ENCODE measurements at places on chromosomes 7 and 10. TPM values are rescaled to one million over a fixed set of nuclear protein-coding genes. Genes with fewer than 3 reads are reported as not detected.

PHYHIPL gene
- total RNA-seq: 16.9 TPM

ACHE gene
- 10.5 TPM for total RNA-seq

AKR1E2 gene
- 37.0 TPM for total RNA-seq

ANXA8 gene
- 2.5 TPM for total RNA-seq

GRCh38 chr7:93047514-93048099 lies 70.2 kb downstream of the SAMD9 start:
- no peaks in the 10 kb centered on the region for H3K4me1 ChIP-seq
- H3K27me3 ChIP-seq: no peaks in the 10 kb centered on the region
- no peak overlapping the region for H3K4me3 ChIP-seq
- H3K36me3 ChIP-seq: no peaks in the 10 kb centered on the region

- no peaks in the 10 kb centered on the region for H3K4me1 ChIP-seq
- DNase-seq: no peak
- H3K36me3 ChIP-seq: no peaks in the 10 kb centered on the region
- H3K27me3 ChIP-seq: no peaks in the 10 kb centered on the region
- no peak overlapping the region for H3K4me3 ChIP-seq
These were observed 48.6 kb downstream of the CUL1 start for GRCh38 chr7:148747274-148747673.

- no peak overlapping the region for H3K4me3 ChIP-seq
- no peak for DNase-seq
- no peaks in the 10 kb centered on the region for H3K4me1 ChIP-seq
- no peaks in the 10 kb centered on the region for H3K27me3 ChIP-seq
- no peaks in the 10 kb centered on the region for H3K36me3 ChIP-seq
These were observed 43.3 kb downstream of the FRMPD2 start for GRCh38 chr10:48231178-48231577.

- peaks cover 25% of the 10 kb centered on the region for H3K4me1 ChIP-seq
- no peaks in the 10 kb centered on the region for H3K36me3 ChIP-seq
- no peaks in the 10 kb centered on the region for H3K27me3 ChIP-seq
These were observed 4.4 kb downstream of the LARP4B start for GRCh38 chr10:927131-927530.

DNA sequence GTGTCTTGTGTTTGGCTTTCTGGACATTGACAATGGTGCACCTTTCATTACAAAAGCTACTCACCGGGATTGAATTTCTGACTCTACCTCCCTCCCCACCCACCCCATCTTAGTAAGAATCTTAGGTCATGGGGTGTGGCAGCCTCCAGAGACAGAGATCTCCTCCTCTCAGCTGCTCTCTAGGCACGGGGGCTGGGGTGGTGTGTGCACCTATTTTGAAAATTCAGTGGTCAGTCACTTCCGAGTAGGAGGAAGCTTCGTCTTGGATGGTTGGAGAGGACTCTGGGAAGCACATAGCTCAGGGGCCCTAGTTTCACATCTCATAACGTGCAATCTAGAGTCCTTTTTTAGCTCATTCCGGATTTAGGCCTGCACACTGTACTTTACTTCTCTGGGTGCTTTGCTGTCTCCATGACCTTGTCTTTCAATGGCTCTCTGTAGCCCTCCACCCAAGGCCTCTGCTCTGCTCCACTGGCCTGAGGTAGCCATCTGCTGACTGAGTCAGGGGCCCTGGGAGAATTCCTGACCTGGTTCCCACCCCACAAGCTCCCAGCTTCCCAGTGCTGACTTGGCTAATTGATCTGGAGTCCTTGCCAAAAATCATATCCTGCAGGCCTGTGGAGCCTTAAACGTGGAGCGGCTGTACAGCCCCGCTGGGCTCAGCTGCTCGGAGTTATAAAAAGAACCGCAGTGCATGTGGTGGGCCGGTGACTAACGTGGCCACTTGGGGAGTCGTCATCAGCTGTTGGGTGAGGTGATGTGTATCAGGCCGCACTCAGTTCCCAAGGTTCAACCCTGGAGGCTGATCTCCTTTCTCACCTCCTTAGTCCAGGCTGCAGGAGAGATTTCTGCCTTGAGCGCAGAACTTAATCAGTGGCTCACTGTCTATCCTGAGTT lies 19.3 kb upstream of the ADAMTS14 start:
- DNase-seq: peak; percentile 59
- H3K36me3 ChIP-seq: no peaks in the 10 kb centered on the region
- no peaks in the 10 kb centered on the region for H3K27me3 ChIP-seq
- H3K4me1 ChIP-seq: peaks cover 4% of the 10 kb centered on the region
- H3K4me3 ChIP-seq: no peak overlapping the region

- H3K27me3 ChIP-seq: no peaks in the 10 kb centered on the region
- H3K4me3 ChIP-seq: no peak overlapping the region
- no peak overlapping the region for H3K27ac ChIP-seq
These were observed 18.4 kb upstream of the STEAP2 start for GRCh38 chr7:90192876-90193750.

DNA sequence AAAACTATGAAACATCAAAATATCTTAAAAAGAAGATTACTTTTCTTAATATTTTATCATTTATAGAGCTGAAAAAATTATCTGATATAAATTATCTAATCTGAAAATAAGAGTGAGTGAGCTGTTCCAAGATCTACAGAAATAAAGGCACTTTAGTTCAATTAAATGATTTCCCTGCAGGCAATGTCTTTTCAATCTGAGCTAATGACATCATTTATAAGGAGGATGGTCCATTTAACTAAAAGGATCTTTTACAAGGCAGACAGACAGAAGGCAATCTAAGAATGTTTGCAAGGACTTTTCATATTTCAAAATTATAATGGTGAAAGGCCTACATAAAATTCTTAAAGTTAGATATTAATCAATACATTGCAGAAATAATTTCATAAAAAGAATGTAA lies 71.8 kb downstream of the SKAP2 start:
- no peaks in the 10 kb centered on the region for H3K4me1 ChIP-seq
- no peaks in the 10 kb centered on the region for H3K27me3 ChIP-seq
- H3K4me3 ChIP-seq: no peak overlapping the region
- no peaks in the 10 kb centered on the region for H3K36me3 ChIP-seq

DNA sequence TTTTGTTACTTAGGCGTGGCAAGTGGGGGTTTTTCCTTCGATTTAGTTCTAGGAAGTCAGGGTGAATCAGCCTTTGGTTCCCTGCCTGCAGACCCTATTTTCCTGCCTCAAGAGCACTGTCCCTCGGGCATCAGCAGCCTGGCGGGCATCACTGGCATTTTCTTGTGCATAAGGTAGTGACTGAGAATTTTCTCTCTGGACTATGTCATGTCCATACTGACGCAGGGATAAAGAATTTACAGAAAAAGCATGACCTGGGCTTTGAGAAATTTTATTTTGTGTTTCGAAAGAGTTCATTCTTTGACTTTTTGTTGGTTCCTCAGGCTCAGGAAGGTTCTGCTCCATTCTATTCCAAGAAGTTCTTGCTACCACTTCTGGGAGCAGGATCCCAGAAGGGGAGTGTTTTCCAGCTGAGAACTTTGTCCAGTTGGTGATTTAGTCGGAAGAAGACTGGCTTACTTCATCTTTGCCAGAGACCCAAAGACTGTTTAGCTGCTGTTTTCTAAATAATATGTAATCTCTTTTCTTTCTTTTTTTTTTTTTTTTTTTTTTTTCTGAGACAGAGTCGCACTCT lies 213.9 kb upstream of the SH2B2 start:
- DNase-seq: no peak
- no peak overlapping the region for H3K27ac ChIP-seq
- no peaks in the 10 kb centered on the region for H3K4me1 ChIP-seq
- H3K36me3 ChIP-seq: no peaks in the 10 kb centered on the region
- no peaks in the 10 kb centered on the region for H3K27me3 ChIP-seq

GRCh38 chr7:130595986-130596385 lies 72.6 kb downstream of the COPG2 start:
- H3K4me1 ChIP-seq: no peaks in the 10 kb centered on the region
- no peak overlapping the region for H3K4me3 ChIP-seq
- no peak overlapping the region for H3K27ac ChIP-seq
- H3K36me3 ChIP-seq: no peaks in the 10 kb centered on the region

- H3K36me3 ChIP-seq: no peaks in the 10 kb centered on the region
- H3K4me3 ChIP-seq: no peak overlapping the region
- peaks cover 17% of the 10 kb centered on the region for H3K4me1 ChIP-seq
- H3K27ac ChIP-seq: no peak overlapping the region
- no peaks in the 10 kb centered on the region for H3K27me3 ChIP-seq
These were observed 1.6 kb upstream of the COL13A1 start for GRCh38 chr10:69800109-69800508.

DNA sequence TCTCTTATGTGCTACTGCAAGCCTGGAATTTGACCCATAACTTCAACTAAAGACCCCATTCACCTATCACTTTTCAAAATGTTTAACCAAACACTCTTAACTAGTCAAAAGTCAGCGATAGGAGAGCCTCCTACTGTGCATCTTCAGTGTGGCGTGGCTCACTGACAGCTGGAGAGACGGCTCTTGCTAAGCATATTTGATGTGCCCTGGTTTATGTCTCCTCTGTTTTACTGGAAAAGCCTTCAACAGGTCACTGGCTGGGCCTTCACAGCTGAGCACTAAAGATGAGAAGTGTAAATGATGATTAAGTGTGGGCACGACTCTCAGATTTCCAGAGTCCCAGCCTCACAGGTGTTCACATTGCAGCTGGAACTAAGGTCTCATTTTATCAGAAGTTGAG lies 472.1 kb downstream of the SEMA3D start:
- no peaks in the 10 kb centered on the region for H3K36me3 ChIP-seq
- H3K27ac ChIP-seq: no peak overlapping the region
- H3K4me1 ChIP-seq: no peaks in the 10 kb centered on the region
- DNase-seq: no peak

DNA sequence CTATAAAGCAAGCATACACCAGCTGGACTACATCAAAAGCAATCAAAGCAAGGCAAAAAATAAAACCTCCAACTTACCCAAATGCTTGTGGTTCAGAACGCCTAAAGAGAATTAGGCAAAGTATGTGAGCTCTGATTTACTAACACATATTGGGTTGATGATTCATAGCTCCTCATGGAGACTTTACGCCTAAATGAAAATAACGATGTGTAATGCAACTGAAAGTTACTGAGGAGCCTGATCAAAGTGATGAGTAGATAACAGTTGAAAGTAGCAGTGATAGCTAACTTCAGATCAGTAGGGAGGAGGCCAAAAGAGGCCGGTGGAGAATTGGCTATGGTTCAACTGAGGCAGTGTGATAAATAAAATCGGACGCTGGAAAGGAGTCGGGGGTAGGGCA lies 85.0 kb downstream of the MPP7 start:
- H3K27ac ChIP-seq: no peak overlapping the region
- H3K36me3 ChIP-seq: no peaks in the 10 kb centered on the region
- H3K27me3 ChIP-seq: no peaks in the 10 kb centered on the region
- no peak for DNase-seq
- H3K4me1 ChIP-seq: no peaks in the 10 kb centered on the region

GRCh38 chr7:80278737-80279136 lies 144.1 kb downstream of the GNAI1 start:
- peaks cover 10% of the 10 kb centered on the region for H3K4me1 ChIP-seq
- H3K4me3 ChIP-seq: no peak overlapping the region
- peak overlapping the region; percentile 57 for H3K27ac ChIP-seq
- no peak for DNase-seq
